SK-N-DZ (cell line): ENCODE measurements at places on chromosomes 11 and 22.
A peak's percentile ranks its signal among the peaks of the same experiment; 100 is the strongest.

DNA sequence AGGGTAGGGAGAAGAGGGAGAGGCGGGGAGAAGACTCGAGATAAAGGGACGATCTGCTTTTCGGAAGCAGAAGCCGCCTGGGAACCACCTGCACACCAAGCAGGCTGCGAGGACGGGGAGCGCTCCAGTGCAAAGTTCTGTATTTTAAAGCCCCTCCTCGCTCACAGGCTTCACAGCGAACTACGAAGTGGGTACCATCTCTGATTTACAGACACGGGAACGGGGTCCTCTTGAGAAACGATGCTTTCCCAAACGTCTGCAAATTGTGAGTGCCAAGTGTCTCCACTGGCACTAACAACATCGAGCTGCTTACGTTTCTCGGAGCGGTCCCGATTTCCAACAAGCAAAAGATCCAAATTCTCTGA is 700 bp upstream of the STX3 start:
- DNase-seq, result no peak

- peak; percentile 35 for DNase-seq
Observed at GRCh38 chr11:20022363-20023081, 137.8 kb downstream of the DBX1 start.

DNA sequence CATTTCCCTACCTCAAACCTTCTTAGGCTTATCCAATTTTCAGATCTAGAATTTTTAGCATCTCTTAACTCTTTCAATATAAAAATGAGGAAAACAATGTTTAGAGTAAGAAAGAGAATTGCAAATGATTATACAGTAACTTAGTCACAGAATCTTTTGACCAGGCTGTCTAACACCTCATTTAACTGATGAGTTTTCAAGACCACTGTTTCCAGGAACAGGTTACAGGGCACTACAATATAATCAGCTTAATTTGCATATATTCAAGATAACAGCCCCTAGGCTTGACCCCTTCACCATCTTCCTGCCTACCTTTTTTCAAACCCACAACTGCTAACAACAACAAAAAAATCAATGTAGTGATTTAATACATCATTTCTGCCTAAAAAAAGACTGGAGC is 12.7 kb downstream of the NUMA1 start:
- no peak for DNase-seq

- DNase-seq, result no peak
Observed at GRCh38 chr11:115676768-115677167, 172.6 kb upstream of the CADM1 start.

- peak; percentile 78 for DNase-seq
Observed at GRCh38 chr11:47768101-47768612, 1.0 kb upstream of the FNBP4 start.

GRCh38 chr11:95778699-95779098 is 10.9 kb downstream of the FAM76B start:
- no peak for DNase-seq

DNA sequence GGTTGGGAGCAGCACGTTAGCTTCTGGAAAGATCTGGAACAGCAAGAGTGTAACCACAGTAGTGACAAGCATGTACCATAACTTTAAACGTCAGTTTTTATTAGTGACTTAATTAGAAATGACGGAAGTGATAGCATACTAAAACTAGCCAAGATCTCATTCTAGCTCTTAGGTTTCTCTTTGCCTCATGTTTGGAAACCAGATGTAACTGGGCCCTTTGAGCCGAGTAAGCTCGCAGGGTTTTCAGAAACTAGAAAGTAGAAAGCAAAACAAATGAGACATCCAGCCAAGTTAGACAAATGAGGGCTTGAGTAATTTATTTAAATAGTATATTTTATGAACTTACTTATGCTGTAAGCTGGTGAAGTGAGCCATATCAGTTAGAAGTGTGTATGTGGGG is 40.2 kb upstream of the SLC5A12 start:
- DNase-seq, result no peak

DNA sequence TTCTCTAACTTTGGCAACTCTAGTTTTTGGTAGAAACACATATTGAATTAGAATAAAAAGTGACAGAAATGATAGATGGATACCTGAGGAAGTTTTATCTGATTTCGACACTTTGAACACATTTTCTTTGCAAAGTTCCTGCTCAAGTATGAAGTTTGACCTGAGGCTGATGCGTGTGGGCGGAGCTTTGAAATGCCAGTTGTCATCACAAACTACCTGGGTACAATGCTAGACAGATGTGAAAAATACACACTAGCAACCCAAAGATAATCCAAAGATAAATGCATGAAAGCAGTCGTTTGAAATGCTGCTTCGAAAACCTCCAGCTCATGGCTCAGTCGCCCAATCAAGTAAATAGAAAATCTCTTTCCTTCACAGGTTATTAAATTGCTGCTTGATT is 54.8 kb downstream of the CD44 start:
- DNase-seq, result no peak

- DNase-seq, result no peak
Observed at GRCh38 chr11:72718101-72718501, 34.1 kb downstream of the ARAP1 start.

DNA sequence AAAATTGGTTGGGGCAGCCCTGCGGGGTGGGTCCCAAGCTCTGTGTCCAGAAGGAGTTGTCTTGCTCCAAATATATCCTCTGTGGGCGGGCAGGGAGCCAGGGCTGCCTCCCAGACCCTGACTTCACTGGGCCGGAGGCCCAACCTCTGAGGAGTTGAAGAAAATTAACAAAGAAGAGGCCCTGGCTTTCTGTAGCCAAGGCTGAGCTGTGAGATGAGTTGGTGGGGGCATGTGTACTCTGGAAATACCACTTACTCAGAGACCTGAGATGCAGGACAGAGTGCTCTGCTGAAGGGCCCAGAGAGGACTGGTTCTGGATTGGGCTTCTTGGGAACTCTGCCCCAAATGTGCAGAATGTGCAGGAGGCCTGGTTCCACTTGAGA is 96.3 kb downstream of the SWAP70 start:
- DNase-seq, result no peak

GRCh38 chr22:43876866-43877509 is 14.7 kb upstream of the SULT4A1 start:
- no peak for DNase-seq

GRCh38 chr22:47841156-47841555 is 1078.7 kb downstream of the TBC1D22A start:
- no peak for DNase-seq

- peak; percentile 54 for DNase-seq
Observed at GRCh38 chr22:31055635-31056159, 25.4 kb upstream of the SMTN start.

- no peak for DNase-seq
Observed at GRCh38 chr22:20549232-20549841, 41.9 kb downstream of the MED15 start.

GRCh38 chr11:116650052-116650451 is 122.7 kb downstream of the BUD13 start:
- DNase-seq, result no peak

DNA sequence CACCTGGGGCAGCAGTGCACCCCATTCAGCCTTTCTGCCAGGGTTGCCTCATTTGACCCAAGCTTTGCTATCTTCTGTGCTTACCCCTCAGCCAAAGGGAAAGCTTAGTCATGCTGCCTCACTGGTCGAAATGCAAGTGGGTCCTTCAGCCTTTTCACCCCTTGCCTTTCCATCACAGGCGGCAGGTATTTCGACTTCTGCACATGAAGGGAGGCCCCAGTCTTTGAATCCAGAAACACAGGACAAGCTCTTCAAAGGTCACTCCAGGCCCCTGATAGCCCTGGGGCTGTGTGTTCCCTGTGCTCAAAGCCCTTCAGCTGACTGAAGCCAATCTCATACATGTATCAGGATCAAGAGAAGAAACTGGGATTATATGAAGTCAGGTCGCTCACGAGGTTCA is 129.7 kb downstream of the SNX19 start:
- no peak for DNase-seq

DNA sequence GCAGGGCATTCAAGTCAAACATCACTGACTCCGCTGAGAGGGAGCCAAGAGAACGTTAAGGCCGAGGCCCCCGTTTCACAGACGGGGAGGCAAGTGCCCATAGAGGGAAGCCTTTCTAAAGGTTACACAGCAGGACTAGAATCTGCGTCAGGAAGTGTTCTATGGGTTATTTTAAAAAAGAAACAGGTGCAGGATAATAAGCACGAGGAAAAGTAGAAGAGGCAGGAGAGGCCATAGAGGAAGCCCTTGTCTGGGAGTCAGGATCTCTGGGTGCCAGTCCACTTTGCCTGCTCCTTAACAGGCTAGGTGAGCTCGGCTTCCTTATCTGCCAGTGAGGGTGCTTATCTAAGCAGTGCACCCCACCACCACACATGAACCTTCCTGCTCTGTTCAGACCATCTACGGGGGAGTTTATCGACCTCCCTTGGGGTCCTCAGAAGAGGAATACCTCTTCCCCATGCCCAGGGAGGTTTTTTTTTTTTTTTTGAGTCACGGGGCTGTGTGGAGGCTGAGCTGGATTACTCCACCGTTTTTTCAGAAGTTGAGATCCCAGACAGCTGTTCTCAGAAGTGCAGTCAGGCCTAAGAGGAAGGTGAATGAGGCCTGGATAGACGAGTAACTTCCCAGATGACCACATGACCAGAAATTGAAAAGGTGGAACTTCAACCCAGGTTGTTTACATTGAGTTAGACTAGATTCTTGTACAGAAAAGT is 1.2 kb upstream of the FCHSD2 start:
- DNase-seq, result peak; percentile 31
